HT1080 (cell line): ENCODE measurements at places on chromosomes 16 and 17. TPM values are rescaled to one million over a fixed set of nuclear protein-coding genes. Genes with fewer than 3 reads are reported as not detected.

GPRC5C gene
- total RNA-seq = not detected in 2 replicates

NAA60 gene
- total RNA-seq = 11.9 and 23.5 TPM in 2 replicates

IRX6 gene
- total RNA-seq = not detected in 2 replicates

CCL18 gene
- not detected in 2 replicates for total RNA-seq

ASB16 gene
- not detected in 2 replicates for total RNA-seq

PYCARD gene
- total RNA-seq = 0.63 and 0.72 TPM in 2 replicates

BCO1 gene
- not detected in 2 replicates for total RNA-seq

PTGES3L gene
- 0.10 TPM in 1 of 2 replicates, not detected in the other for total RNA-seq

ZCCHC14 gene
- total RNA-seq = 3.6 and 4.9 TPM in 2 replicates

PITPNM3 gene
- total RNA-seq = 0.32 and 0.33 TPM in 2 replicates

DRC3 gene
- total RNA-seq = 0.47 and 1.1 TPM in 2 replicates

PYY gene
- total RNA-seq = not detected in 2 replicates

HS3ST2 gene
- not detected in 2 replicates for total RNA-seq

TMEM95 gene
- total RNA-seq = not detected in 2 replicates
